ENCODE measurements at places on chromosomes 16 and 17. TPM values are rescaled to one million over a fixed set of nuclear protein-coding genes. Genes with fewer than 3 reads are reported as not detected.

- peaks cover 3% of the 10 kb centered on the region for H3K4me1 ChIP-seq
- DNase-seq: no peak
- H3K4me3 ChIP-seq: no peak overlapping the region
- no peaks in the 10 kb centered on the region for H3K27me3 ChIP-seq
- H3K36me3 ChIP-seq: no peaks in the 10 kb centered on the region
- H3K27ac ChIP-seq: no peak overlapping the region
These were observed 27.3 kb downstream of the AATF start for GRCh38 chr17:36975922-36976515.

DNA sequence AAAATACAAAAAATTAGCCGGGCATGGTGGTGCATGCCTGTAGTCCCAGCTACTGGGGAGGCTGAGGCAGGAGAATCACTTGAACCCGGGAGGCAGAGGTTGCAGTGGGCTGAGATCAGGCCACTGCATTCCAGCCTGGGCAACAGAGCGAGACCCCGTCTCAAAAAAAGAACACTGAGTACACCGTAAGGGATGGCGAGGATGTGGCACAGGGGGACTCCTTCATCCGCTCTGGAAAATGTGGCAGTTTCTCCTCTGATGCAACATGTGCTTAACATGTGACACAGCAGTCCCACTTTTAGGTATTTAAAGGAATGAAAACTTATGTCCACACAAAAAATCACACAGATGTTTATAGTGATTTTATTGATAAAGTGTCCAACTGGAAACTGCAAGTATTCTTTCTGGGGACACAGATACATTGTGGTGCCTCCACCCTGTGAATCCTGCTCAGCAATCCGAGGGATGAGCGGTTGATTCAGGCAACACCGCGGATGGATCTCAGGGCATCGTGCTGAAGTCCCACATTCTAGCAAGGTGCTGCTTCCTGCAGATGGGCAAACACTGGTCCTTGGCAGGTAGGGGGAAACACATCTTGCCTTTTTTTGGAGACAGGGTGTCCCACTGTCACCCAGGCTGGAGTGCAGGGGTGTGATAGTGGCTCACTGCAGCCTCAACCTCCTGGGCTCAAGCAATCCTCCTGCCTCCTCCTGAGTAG lies 3.5 kb upstream of the C16orf95 start:
- DNase-seq: no peak
- no peak overlapping the region for H3K27ac ChIP-seq
- H3K27me3 ChIP-seq: no peaks in the 10 kb centered on the region
- H3K36me3 ChIP-seq: no peaks in the 10 kb centered on the region
- H3K4me1 ChIP-seq: peaks cover 7% of the 10 kb centered on the region

DNA sequence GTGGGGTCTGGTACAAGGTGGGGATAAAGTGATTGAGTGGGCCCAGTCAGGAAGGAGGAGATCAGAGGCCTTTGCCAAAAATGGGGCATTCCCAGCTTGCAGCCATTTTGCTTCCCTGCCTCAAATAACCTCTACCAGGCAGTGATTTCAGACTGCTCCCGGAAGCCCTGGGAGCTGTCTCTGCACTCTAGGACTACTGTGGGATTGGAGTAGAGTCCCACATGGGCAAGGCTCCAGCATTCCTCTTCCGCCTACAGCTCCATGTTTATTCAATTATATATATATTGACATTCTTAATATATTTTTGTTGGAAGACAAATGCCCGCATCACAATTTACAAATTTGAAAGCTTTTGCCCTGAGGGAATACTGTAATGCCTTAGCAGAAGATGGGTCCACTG lies 13.5 kb downstream of the SUPT6H start:
- peaks cover 87% of the 10 kb centered on the region for H3K36me3 ChIP-seq
- H3K4me1 ChIP-seq: no peaks in the 10 kb centered on the region
- DNase-seq: no peak
- no peak overlapping the region for H3K27ac ChIP-seq
- no peaks in the 10 kb centered on the region for H3K27me3 ChIP-seq
- H3K4me3 ChIP-seq: no peak overlapping the region

- DNase-seq: peak; percentile 36
- H3K36me3 ChIP-seq: no peaks in the 10 kb centered on the region
- H3K4me3 ChIP-seq: no peak overlapping the region
- no peak overlapping the region for H3K27ac ChIP-seq
These were observed 258.1 kb upstream of the IRX3 start for GRCh38 chr16:54544553-54545180.

GRCh38 chr16:69199382-69199781 lies 12.4 kb downstream of the SNTB2 start:
- peak; percentile 88 for DNase-seq
- no peak overlapping the region for H3K27ac ChIP-seq
- no peaks in the 10 kb centered on the region for H3K27me3 ChIP-seq
- no peaks in the 10 kb centered on the region for H3K4me1 ChIP-seq
- H3K4me3 ChIP-seq: no peak overlapping the region

- no peaks in the 10 kb centered on the region for H3K36me3 ChIP-seq
- no peak for DNase-seq
- no peaks in the 10 kb centered on the region for H3K27me3 ChIP-seq
- peaks cover 5% of the 10 kb centered on the region for H3K4me1 ChIP-seq
- no peak overlapping the region for H3K4me3 ChIP-seq
- H3K27ac ChIP-seq: no peak overlapping the region
These were observed 123.4 kb upstream of the IRX3 start for GRCh38 chr16:54409982-54410381.

DNA sequence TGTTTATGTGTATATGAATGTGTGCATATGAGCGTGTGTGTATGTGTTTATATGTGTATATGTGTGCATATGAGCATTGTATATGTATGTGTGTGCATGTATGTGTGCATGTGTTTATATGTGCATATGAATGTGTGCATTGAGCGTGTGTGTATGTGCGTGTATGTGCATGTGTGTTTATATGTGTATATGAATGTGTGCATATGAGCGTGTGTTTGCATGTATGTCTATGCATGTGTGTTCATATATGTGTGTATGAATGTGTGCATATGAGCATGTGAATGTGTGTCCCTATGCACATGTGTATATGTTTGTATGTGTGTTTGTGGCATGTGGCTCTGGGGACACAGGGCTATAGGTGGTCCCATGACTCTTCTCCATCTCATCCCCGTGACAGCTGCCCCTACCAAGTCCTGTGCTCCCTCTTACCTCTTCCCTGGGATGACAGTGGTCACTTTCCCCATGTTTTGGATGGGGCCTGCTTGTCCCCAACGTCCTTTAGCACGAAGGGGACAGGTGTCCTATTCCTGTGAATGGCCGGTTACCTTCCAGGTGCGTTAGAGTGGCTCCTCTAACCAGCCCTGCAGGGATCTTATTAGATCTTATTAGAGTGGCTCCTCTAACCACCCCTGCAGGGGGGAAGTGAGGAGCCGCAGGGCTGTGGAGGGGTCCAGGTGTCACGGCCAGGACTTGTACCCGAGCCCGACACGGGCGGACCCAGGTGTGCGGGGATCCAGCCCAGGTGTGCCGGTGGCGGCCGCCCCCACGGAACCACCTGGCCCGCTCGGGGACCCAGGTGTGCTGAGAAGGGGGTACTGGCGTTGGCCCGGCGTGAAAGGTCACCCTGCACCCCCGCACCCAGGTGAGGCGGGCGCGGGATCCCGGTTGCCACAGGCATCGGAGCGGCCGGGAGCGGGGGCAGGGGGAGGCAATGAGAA lies 105.6 kb downstream of the SEC14L1 start:
- H3K27ac ChIP-seq: no peak overlapping the region
- no peak for DNase-seq
- H3K36me3 ChIP-seq: no peaks in the 10 kb centered on the region
- no peaks in the 10 kb centered on the region for H3K4me1 ChIP-seq

- no peak for DNase-seq
- peaks cover 11% of the 10 kb centered on the region for H3K4me1 ChIP-seq
- no peaks in the 10 kb centered on the region for H3K27me3 ChIP-seq
- no peaks in the 10 kb centered on the region for H3K36me3 ChIP-seq
- H3K4me3 ChIP-seq: no peak overlapping the region
These were observed 291.0 kb downstream of the IRF8 start for GRCh38 chr16:86189934-86190333.

The ANKS4B gene
- not detected for total RNA-seq

The AIPL1 gene
- total RNA-seq: not detected

The TP53TG3F gene
- total RNA-seq: not detected

The TAT gene
- not detected for total RNA-seq

The PRSS53 gene
- 5.8 TPM for total RNA-seq

The SLC16A3 gene
- 313 TPM for total RNA-seq

The TBC1D3C gene
- total RNA-seq: 4.0 TPM
